ENCODE measurements at places on chromosomes 1 and 21. TPM values are rescaled to one million over a fixed set of nuclear protein-coding genes. Genes with fewer than 3 reads are reported as not detected.

DNA sequence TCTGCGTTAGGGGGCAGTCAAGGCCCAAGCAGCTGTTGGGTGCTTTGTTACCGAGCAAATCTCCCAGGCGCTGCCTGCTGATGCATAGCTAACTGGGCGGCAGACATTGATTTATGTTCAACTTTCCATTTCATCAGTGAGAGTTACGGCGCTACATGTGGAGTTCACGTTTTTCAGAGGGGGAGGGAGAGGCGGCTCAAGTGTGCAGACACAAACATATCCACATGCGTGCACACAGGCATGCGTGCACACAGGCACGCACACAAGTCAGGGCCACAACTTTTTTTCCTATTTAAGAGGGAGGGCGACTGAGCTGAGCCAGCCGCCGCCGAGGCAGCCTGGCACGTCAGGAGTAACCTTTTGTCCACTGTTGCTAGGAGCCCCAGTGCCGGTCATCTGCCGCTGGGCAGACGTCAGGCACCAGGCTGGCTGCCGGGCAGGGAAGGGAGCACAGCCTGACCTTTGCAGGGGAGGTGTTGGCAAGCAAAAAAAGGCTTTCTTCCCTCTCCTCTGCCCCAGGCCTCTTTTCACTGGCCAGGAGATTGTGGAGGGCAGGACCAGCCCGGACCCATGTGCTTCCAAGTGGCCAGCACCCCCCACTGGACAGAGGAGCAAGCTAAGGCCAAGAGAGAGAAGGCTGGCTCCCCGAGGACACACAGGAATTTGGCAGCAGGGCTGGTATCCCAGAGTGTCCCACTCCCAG lies 73.3 kb downstream of the MRPL37 start:
- peak overlapping the region; percentile 90 for H3K27ac ChIP-seq
- peaks cover 51% of the 10 kb centered on the region for H3K4me1 ChIP-seq
- DNase-seq = peak; percentile 71
- H3K4me3 ChIP-seq = no peak overlapping the region

DNA sequence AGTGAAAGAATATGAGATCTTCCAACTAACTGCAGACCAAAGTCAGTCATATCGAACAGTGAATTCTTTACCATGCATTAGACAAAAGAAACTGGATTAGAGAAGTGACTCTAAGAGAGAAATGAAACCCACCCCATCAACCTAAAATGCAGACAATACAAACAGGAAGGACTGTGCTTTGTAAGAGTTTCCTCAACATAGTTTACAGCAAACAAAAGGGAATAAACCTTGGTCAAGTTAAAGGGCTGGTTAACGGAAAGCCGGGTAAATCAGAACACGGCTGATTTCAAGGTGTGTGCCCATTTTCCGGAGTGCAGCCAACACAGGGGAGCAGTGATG lies 39.2 kb downstream of the SIPA1L2 start:
- H3K27me3 ChIP-seq = no peaks in the 10 kb centered on the region
- no peaks in the 10 kb centered on the region for H3K36me3 ChIP-seq
- peak overlapping the region; percentile 67 for H3K27ac ChIP-seq
- no peak for DNase-seq
- H3K4me1 ChIP-seq = peaks cover 85% of the 10 kb centered on the region

DNA sequence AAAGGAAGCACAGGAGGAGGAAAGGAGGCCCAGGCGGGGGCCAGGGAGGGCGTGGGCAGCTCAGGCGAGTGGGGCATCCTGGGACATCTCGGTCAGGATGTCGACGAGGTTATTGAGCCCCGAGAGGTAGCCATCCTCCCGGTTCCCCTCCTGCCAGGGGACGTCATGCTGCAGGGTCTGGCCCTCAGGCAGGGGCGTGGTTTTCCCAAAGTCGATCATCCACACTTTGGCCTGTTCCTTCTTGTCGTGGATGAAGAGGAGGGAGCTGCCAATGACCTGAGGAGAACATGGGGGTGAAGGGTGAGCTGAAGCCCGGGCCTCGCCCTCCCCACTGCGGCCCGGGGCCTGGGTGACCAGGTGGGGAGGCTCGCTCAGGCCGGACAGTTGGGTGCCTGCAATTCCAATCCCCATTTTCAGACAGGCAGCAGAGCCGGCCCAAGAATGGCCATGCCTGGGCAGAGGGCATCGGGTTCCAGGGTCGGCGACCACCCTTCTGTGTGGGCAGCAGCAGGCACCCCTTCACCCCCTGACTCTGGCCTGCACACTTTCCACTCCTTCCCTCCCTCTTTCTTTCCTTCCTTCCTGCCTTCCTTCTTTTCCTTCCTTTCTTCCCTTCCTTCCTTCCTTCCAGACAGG lies 86.2 kb downstream of the STUM start:
- no peak overlapping the region for H3K4me3 ChIP-seq
- peaks cover 32% of the 10 kb centered on the region for H3K4me1 ChIP-seq
- H3K27ac ChIP-seq = peak overlapping the region; percentile 56
- no peaks in the 10 kb centered on the region for H3K36me3 ChIP-seq
- H3K27me3 ChIP-seq = no peaks in the 10 kb centered on the region

- H3K4me1 ChIP-seq = peaks cover 4% of the 10 kb centered on the region
- H3K36me3 ChIP-seq = no peaks in the 10 kb centered on the region
- H3K27me3 ChIP-seq = no peaks in the 10 kb centered on the region
- DNase-seq = no peak
Observed at GRCh38 chr1:230087717-230088105, 20.7 kb downstream of the GALNT2 start.

Gene TLCD4
- total RNA-seq = 72.4 TPM

Gene TSPAN1
- 3.5 TPM for total RNA-seq

Gene CDA
- total RNA-seq = 2.6 TPM

Gene LHX8
- not detected for total RNA-seq

Gene SPRR3
- total RNA-seq = not detected

Gene TP73
- total RNA-seq = not detected

Gene PM20D1
- total RNA-seq = 0.51 TPM

Measured in heart left ventricle (tissue), 16 donors.